COR-L47 (cell line): ENCODE measurements at places on chromosomes 6 and 20.
A peak's percentile ranks its signal among the peaks of the same experiment; 100 is the strongest.

DNA sequence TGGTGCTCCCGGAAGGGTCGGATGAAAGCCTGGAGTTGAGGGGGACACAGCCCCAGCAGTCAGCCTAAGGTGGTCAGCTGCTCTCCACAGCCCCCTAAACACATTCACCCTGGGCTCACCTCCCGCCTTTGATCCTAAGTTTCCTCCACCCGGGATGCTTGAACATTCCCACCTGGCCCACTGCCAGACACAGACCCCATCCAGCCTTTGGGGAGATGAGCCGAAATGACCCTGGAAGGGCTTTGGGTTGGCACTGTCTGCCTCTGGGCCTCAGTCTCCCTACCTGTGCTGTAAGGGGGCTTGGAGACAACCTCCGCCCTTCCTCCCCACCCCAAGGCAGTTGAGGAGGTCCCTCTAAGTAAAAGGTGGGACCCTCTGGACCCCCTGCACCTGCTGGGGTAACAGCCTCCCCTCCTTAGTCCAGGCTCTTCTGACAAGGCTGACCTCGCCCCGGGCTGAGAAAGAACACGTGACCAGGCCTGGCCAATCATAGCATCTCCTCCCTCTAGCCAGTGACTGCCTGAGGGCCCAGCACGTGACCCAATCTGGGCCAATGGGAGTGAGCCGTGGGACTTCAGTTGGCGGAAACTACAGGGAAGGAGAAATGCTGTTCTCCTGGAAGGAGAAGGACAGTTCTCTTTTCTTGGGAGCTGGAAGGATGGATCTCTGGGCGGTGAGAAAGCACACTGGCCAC is 16.9 kb upstream of the UBE2V1 start:
- DNase-seq, result no peak

DNA sequence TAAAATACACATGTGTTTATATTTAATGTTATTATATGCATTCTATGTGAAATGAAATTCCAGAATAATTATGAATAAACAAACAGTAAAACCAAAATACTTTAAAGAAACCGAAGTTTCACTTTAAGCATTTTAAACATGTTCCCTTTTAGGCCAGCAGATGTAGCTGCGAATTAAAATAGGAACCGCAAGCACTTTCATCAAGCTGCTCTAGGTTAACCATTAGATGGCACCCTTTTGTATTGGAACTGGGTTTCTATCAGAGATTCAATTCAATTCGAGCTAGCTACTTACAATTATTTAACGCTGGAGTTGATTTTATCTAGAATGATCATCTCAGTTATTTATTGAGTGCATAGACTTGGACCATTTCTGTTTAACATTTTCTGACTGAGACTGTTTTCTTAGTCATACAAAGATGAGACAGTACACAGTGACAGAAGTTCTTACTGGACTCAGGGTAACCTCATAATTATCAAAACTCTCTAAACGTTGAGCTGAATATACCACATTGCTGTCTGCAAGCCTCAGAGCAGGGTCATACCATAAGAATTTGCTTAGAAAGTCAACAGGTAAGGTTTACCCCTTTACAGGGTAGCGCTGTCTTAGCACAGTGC is 8.5 kb downstream of the TMEM242 start:
- DNase-seq, result no peak

DNA sequence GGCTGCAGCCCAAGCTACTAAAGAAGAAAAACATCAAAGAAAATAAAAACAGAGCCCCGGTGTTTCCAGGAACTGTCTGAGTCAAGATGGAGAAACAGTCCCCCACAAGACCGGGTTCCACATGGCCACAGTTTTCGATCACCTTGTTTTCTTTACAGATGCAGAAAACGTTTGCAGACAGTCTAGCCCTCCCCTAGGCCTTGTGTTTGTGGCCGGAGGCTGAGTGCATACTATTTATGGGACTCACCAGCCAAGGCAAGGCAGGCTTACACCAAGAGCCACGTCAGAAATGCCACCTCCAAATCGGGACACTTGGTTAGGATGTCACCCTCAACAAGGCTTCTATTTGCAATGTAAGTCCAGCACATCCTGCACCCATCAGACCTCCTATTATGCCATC is 97.3 kb downstream of the BMP7 start:
- no peak for DNase-seq

DNA sequence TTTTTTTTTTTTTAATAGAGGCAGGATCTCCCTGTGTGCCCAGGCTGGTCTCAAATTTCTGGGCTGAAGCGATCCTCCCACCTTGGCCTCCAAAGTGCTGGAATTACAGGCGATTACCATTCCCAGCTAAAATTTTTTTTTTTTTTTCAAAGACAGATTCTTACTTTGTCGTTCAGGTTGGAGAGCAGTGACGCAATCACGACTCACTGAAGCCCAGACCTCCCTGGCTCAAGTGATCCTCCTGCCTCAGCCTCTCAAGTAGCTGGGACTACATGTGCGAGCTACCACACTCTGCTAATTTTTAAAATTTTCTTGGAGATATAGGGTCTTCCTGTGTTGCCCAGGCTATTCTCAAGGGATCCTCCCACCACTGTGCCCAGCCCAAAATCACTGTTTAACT is 58.0 kb upstream of the MYO6 start:
- DNase-seq, result no peak

DNA sequence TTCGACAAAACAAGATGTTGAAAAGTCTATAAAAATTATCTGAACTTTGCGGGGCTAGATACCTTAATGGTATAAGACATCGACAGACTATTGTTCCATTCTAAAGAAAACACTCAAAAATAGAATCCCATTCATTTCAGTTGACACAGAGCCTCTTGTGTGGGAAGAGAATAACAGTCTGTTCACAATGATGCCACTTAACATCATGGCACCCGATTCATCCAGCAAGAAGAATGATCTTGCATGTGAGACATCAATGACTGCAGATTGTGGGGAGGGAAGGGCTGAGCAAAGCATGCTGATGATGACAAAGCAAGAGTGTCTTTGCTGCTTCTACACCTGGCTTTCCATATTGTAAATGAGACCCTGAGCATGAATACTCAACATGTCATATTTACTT is 49.7 kb upstream of the ARMH2 start:
- DNase-seq, result no peak

- peak; percentile 45 for DNase-seq
These were observed 10.2 kb upstream of the CST5 start for GRCh38 chr20:23889775-23890187.

GRCh38 chr6:37051138-37052026 is 45.9 kb downstream of the FGD2 start:
- DNase-seq, result peak; percentile 82

- peak; percentile 32 for DNase-seq
These were observed 548 bp upstream of the TMEM74B start for GRCh38 chr20:1185316-1185741.

DNA sequence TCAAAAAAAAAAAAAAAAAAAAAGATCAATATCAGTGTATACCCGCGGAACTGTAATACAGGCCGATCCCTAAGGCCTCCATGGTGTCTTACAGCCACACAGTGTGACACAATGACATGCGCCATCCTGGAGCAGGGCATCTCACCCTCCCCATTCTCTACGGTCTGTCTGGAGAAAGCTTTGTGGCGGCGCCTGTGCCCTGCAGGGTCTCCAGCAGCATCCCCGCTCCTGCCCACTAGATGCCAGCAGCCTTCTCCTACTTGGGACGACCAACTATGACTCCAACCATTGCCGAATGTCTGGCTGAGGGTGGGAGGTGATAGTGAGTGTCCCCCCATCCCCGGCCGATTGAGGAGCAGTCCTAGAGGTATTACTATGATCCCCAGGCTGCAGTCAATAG is 558.8 kb upstream of the AGPAT4 start:
- no peak for DNase-seq

DNA sequence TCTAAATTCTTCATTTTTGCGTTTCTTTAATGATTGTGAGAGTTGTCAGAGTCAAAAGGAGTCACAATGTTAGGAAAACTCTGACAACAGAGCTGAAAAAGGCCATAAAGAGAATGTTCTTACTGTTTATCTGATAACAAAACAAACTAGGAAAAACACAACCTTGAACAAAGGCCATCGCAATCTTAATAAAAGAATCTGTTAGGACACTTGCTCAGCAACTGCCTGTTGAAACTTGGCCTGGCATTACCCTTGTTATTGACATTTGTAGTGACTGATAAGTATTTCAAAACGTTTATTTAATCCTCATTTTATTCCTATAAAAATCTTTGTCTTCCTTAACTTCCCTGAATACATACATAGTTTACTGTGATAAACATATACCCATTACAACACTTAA is 15.7 kb downstream of the GSTA1 start:
- no peak for DNase-seq

DNA sequence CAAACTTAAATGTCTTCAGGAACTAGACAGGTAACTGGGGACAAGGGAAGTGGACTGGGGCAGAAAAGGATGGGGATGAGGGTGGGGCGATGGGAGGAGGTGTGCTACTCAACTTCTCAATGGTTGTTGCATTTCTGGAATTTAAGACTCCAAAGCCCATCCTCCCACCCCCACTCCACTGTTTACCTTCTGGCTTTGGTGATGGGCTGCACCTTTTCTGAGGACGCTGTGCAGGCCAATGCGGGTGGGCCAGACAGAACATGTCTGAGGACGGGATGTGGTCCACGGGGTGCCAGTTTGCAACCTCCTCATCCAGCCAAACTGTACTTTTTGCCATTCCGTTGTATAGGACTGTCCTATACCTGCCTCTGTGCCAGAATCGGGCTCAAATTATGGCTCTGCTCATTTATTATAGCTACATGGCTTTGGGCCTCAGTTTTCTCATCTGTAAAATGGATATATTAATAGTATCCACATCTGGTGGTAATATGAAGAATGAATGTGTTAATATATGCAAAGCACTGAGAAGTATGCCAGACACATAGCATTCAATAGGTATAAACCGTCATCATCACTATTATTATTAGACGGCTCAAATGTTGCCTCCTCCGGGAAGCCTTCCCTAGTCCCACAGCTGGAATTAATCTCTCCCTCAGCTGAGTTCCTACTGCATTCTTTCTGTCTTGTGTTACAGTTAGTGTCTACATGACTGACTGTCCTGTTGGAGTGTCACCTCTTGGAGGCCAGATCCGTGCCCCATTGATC is 31.0 kb upstream of the VEGFA start:
- no peak for DNase-seq

- DNase-seq, result no peak
These were observed 175.9 kb downstream of the ARID1B start for GRCh38 chr6:156953127-156953478.

GRCh38 chr6:65924411-65924810 is 217.4 kb upstream of the EYS start:
- DNase-seq, result no peak

GRCh38 chr20:11891776-11892545 is 25.7 kb upstream of the BTBD3 start:
- DNase-seq, result peak; percentile 72

DNA sequence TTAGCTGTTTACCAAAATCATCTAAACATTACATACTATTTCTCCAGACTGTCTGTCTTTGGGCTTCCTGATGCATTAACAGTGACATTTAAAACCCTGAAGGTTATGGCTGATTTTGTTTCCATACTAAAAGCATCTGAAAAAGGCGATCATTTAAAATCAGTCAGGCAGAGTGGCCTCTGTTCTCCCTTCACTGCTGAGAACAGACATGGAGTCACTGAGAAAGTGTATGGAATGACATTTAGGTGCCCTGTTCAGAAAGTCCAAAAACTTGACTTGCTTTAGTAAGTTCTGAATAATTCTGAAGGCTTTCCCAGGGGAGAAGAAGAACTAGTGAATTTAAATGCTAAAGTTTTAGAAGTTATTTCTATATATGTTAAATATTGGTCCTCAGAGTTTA is 83.0 kb downstream of the MAP7 start:
- DNase-seq, result no peak

DNA sequence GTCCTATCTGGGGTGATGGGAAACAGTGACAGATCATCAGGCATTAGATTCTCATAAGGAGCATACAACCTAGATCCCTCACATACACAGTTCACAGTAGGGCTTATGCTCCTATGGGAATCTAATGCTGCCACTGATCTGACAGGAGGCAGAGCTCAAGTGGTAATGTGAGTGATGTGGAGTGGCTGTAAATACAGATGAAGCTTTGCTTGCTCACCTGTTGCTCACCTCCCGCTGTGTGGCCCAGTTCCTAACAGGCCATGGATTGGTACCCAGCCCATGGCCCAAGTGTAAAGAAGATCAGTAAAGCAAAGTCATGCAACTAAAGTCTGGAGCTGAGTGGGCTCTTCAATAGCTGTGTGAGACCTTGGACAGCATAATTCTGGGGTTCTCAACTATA is 65.9 kb downstream of the PKIB start:
- DNase-seq, result no peak

- DNase-seq, result no peak
These were observed 8.8 kb upstream of the ULBP2 start for GRCh38 chr6:149933036-149933435.

GRCh38 chr6:25868436-25869183 is 5.4 kb downstream of the SLC17A3 start:
- DNase-seq, result no peak

GRCh38 chr20:51910321-51911050 is 108.2 kb upstream of the SALL4 start:
- no peak for DNase-seq

DNA sequence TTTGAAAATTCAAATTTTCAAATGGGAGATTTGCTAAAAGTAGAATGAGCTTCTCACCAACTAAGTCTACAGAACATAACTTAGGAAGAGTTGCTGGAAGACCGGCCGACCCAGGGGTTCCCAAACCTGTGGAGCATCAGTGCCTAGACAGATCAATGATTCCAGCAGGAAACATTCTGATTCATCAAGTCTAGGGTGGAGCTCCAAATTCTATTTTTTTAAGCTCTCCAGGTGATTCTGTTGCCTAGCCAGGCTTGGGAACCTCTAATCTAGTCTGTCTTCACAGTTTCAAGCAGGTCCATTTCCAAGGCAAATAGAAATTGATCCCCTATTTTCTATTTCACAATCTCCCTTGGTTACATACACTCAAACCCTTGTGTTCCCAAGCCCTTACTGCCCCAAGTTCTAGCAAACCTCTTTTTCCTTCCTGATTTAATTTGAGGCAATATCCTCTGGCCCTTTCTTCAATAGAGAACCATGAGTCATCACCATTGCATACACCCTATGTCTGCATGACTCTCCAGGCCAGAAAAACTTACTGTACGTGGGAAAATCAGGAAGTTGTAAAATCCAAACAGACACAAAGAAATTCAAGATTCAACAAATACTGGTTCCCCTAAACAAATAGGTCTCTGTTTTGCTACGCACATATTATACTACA is 8.9 kb downstream of the ATXN1 start:
- DNase-seq, result no peak

- no peak for DNase-seq
These were observed 69.8 kb upstream of the SNX9 start for GRCh38 chr6:157753291-157753690.
